ENCODE measurements at places on chromosomes 3 and 15.

DNA sequence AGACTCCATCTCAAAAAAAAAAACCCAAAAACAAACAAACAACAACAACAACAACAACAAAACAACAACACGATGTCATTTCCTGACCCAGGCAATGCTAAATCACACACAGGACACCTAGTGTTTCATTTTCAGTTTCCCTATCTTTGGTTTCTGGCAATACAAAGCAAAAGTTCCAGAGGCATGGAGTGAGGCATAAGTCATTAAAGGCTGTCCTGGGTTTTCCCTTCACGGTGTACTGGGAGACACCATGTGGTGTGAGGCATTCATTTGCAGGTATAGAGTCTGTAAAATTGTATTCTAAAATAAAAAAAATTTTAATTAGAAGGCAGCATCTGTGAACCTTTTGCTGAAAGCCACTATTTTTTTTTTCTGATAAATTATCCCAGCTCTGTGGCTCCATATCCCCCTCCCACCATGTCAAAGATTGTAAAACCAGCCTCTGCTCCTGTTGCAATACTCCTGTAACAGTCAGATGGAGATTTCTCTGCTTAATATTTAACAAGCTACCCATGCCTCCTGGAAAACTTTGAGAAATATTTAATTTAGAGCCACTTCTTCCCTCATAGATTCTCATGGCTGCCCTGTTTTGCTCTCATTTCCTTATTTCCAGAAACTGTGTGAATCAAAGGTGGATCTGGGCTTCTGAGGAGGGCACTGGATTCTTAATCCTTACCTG, 324.6 kb downstream of the MCTP2 start:
- no peak for DNase-seq

- DNase-seq = no peak
These were observed 76.7 kb upstream of the STRIT1 start for GRCh38 chr3:155370198-155370597.

GRCh38 chr3:43418601-43419272, 132.4 kb downstream of the SNRK start:
- DNase-seq = no peak

- DNase-seq = no peak
These were observed 40.8 kb downstream of the MKRN3 start for GRCh38 chr15:23606226-23606625.

DNA sequence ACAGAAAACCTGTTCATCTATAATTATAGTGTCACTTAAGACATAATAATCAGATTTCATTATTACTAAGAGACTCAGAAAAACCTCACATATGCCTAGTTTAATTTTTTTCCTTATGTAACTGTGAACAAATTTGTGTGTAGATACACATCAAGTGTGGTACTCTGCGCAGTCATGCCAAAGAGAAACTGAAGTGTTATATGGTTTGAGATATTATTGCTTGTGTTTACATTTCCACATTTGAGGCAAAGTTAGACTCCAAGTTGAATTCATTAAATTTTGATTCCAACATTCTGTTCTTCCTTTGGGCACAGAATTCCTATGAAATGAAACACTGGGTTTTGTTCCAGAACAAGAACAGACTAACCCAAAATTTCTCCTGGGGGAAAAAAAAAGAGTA, 2.2 kb downstream of the MBNL1 start:
- DNase-seq = no peak

- DNase-seq = no peak
These were observed 130.9 kb downstream of the LRRK1 start for GRCh38 chr15:101049856-101050622.

DNA sequence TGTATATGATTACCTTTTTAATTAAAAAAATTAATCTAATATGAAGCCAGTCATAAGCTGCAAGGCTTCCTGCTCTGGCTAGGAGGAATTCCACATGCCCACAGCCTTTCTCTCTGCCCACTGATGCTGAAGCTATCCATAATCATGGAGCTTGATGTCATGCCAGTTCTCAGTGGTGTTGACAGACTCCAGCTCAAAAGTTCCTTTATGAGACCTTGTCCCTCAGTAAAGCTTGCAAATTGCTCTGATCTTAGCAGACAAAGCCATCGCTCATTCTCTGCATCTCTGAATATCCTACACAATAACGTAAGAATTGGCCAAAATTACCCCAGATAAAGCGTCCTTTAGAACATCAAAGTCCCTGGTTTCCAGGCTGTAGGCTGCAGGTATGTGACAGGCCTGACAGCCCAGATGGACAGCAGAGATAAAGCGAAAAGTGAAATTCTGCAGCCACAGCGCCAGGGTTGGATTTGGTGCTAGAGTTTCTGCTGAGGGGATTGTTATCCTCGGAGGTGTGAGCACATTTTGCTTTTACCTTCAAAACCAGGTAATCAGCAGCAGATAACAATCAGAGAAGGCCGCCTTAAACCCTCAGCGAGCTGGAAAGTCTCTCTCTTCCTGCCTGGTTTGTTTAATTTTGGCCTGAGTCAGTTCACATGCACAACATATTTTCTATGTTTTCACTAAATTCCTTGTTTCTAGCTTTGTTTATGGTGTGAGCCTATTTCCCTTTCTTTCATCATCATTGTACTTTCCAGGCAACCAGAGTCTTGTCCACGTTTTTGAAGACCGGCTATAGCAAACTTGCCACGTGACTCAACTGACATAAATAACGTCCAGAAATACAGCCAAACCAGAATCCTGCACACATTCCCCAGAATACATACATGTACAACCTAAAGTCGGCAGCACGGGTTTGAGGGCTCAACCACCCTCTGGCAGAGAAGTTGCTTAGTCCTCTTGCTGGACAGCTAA, 36.6 kb upstream of the ALDH1A3 start:
- DNase-seq = no peak

DNA sequence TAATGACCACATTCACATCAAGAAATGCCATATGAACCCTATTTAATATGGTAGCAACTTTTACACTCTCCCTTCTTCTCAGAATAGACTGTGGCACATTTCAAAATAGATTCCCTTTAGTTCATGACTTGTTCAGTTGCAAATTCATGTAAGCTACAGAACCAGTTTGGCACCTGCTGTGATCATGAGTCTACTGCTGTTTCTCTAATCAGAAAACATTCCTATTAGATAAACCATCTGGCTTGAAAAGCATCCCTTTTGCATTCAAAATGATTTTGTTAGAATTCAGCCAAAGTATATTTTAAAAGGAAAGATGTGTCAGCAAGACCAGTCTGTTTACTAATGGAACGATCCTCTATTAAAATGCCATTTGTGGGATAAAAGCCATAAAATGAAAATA, 304.4 kb downstream of the BCHE start:
- DNase-seq = no peak

DNA sequence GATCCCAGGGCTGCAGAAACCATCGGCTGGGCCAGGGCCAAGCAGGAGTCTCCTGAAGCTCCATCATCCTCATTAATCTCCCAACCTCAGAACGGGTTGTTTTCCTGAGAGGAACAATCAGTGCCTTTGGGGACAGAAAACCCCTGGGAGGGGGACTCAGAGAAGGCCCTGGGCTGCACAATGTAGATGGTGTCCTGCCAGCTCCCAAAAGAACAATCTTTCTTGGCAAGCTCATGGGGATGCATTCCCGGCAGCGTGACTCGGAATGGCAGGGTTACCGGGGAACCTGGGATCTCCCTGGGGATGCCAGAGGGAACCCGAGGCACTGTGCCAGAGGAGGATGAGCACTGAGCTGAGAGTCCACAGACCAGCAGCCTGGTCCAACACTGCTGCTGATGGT, 72.1 kb upstream of the ATP2B2 start:
- no peak for DNase-seq

DNA sequence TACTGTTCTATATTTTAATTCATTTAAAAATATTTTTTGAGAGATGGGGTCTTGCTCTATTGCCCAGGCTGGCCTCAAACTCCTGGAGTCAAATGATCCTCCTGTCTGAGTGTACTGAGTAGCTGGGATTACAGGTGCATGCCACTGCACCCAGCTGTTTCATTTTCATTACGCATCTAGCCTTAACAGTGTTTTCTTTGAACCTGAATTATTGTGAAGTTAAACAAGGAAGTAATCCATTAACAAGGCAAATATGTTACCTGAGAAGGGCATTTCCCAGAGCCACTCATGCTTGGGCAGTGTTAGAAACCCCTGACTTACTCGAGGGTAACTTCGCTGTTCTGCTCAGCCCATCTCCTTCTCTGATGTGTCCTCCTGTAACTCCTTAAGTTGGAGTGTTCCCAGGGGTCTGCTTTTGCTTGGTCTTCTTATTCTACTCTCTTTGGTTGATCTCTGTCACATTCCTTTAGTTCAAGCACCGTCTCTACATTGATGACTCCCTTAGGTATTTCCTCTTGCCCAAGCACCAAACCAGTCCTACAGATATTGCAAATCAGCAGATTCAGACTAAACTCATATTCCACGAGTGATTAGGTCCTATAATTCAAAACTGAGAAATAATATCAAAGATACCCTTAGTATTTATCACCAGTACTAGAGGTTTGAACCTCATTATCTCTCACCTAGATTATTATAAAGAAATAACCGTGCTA, 107.9 kb downstream of the STAC start:
- no peak for DNase-seq

DNA sequence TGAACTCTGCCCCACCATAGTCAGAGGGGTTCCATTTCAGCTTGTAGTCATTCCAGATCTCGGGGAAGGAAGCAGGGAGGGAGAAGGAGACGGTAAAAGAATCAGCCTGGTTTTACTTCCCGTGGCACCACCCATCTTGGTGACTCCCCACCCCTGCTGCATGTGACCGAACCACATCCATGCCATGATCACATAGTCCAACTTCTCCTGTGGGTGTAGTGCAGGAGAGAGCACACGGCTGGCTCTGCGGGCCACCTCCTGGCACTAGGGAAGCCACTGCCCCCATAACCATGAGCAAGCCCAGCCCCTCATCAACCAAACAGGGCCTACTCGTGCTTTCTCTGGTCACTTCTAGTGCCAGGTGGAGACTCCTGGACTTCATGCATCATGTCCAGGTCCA, 3.7 kb downstream of the CHRNA3 start:
- no peak for DNase-seq

DNA sequence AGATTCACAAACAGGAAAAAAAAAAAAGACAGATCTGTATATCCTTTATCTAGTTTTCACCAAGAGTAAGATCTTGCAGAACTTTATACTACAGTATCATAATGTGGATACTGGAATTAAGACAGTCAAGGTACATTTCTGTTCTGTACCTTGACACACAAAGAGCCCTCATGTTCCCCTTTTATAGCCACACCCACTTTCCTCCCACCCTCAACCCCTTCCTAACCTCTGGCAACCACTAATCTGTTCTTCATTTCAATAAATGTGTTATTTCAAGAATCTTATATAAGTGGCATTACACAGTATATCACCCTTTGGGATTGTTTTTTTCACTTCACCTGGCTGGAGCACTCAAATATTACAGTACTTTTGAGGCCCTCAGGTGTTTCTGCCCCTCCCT, 3.6 kb upstream of the RAB6B start:
- no peak for DNase-seq

DNA sequence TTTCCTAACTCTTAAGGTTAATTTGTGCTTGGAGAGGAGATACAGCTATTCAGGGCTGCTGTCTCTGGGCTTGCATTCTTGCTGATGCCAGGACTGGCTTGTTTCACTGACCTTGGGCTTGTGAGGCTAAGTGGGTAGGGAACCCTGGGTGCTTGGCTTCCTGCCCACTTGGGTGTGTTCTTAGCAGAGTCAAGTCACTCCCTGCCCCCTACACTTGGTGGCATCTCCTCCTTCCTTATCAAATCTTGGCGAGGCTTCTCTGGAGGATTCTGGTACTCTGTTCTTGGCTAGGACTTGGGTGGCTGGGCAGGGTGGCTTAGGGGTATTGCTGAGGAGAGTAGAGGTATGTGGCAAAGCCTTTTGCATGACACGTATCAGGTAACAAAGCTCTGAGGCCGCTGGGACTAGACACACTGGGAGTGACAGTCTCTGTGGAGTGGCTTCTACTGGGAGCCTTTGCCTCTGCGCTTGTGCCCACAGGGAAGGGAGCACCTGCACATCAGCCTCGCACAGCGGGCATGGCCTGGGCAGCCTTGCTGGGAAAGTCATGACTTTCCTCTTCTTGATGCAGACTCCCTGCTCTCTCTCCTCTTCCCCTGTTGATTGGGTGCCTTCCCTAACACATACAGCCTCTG, 41.8 kb downstream of the CHCHD6 start:
- DNase-seq = no peak

GRCh38 chr3:4508048-4508981, 15.2 kb downstream of the ITPR1 start:
- no peak for DNase-seq

DNA sequence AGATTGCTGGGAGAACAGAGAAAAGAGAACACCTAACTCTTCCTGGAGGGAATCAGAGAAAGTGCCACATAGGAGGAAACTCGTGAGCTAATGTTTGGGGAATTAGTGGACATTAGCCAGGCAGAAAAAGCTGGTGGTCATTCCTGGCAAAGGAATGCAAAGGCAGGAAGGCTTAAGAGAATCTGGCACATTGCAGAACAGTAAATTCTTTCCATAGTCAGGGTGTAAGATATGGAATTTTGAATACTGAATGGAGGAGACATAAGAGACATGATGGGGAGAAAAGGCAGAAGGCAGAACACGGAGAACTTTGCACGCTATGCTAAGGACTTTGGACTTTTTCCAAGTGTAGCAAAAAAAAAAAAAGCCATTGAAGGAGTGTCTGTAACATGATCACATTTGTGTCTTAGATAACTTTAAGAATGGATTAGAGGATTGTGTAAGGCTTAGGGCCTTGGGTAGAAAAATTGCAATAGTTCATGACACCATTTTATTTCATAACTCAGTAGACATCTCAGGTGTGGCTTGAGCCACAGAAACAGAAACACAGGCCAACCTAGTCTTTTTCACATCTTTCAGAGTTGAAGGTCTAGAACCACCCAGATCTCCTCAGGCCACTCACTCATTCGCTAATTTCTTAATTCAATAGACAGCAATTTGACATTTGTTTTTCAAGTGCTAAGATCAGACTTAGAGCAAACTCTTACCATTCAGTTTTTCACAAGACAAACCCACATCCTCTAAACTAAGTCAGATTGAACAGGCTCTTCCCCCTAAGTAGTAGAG, 31.2 kb upstream of the CCDC80 start:
- DNase-seq = no peak

DNA sequence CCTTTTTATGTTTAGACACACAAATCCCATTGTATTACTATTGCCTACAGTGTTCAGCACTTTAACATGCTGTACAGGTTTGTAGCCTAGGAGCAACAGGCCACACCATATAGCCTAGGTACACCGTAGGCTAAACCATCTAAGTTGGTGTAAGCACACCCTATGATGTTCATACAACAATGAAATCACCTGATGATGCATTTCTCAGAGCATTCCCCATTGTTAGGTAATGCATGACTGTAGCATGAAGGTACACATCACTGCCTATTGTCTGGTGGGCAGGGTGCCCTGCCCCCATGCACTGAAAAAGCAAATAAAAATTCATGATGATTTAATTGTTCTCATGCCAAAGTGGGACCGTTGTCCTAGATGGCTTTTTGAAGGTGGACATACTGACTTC, 183.6 kb downstream of the AGBL1 start:
- no peak for DNase-seq

- DNase-seq = peak; percentile 94
These were observed 138.4 kb downstream of the NUP210 start for GRCh38 chr3:13281507-13282357.

- peak; percentile 32 for DNase-seq
These were observed 39.3 kb downstream of the EDEM1 start for GRCh38 chr3:5226783-5227182.
